Effector CD8-positive, alpha-beta T cell (primary cell): ENCODE measurements at places on chromosomes 2 and 18.

DNA sequence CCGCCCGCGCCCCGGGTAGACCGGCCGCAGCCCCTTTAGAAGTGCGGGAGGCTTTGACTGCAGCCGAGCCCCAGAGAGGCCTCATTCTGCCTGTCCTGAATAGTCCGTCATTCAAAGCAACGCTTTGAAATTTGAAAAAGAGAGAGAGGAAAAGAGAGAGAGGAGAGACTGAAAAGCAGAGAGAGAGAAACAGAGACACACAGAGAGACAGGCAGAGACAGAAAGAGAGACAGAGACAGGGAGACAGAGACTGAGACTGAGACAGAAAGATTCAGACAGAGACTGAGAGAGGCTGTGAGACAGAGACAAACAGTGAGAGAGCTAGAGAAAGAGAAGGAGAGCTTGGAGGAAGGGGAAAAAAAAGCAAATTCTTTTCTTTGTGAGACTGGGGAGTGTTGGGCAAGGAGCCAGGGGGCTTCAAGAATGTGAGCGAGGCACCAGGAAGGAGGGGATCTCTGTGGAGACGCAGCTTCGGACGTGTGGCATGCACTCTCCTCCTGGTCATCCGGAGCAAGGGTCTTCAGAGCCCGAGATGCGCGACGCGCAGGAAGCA lies 73.1 kb downstream of the MYCN start:
- no peak for DNase-seq

- no peak for DNase-seq
Observed at GRCh38 chr2:112768432-112768831, 4.0 kb upstream of the CKAP2L start.

GRCh38 chr2:174365571-174365970 lies 30.0 kb upstream of the SCRN3 start:
- no peak for DNase-seq

DNA sequence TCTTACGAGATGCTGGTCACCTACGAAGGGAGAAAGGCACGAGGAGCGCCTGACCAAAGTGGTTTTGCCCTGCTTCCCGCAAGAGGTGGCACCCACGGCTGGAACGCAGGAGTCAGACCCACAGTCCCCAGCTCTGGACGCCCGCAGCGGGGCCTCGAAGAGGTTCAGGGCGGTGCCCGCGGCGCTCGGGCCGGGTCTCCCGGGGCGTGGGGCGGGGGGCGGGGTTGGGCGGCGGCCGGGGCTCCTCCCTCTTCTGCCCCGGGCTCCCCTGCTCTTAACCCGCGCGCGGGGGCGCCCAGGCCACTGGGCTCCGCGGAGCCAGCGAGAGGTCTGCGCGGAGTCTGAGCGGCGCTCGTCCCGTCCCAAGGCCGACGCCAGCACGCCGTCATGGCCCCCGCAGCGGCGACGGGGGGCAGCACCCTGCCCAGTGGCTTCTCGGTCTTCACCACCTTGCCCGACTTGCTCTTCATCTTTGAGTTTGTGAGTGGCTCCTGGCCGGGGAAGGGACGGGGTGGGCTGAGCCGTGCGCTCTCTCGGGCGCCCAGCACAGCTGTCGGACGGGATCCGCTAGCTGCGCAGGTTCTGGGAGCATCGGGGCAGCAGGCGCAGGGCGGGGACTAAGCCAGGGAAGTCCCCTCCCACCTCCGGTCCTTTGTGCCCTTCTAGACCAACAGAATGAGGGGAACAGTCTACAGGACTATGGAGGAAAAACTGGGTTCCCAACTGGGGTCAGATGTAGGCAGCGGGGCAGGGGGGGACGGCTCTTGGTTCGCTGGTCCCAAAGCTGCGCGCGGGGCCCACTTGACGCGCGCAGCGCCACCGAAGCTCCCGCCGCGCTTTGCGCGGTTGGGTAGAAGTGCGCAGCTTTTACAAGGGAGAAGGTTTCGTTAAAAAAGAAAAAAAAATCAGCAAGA lies at the start of gene MAL:
TSS of gene MAL (plus strand) at position 303 of the 914 bp plus-strand sequence. CDS start at position 388, 85 bp downstream.
- peak; percentile 42 for DNase-seq

DNA sequence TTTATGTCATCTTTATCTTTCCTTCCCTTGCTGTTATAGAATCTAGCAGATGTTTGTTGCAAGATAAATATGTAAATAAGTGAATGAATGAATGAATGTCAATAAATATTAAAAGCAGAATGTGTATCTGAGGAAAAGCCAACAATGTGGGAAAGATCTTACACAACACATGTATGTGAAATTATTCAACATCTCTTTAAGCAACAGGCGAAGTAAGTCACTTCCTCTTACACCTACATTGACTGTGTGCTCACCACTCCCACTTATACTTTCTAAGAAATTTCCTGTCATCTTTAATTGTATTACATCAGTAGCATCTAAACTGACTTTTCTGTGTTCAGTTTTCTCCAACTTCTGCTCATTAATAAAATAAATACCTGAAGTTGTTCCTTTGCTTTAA lies 43.0 kb downstream of the RAD51AP2 start:
- DNase-seq = no peak

DNA sequence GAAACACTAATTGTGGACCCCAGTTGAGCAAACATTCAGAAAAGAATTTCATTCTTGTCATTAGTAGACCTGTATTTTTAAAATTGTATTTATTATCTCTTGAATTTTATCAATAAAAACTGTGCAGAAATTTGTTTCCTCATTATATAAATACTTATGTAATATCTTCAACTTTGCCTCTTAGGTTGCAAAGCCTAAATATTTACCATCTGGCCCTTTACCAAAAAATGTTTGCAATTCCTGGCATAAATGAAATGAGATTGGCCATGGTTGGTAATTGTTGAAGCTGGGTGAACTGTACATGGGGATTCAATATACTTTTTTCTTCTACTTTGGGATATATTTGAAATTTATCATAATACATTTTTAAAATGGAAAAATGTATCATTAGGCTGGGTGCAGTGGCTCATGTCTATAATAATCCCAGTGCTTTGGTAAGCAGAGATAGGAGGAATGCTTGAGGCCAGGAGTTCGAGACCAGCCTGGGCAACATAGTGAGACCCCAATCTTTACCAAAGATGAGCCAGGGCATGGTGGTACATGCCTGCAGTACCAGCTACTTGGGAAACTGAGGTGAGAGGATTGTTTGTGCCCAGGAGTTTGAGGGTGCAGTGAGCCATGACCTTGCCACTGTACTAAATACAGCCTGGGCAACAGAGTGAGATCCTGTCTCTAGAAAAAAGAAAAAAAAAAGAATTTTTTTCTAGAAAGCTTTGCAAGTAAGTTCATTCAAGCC lies 89.0 kb downstream of the SLC66A3 start:
- no peak for DNase-seq

DNA sequence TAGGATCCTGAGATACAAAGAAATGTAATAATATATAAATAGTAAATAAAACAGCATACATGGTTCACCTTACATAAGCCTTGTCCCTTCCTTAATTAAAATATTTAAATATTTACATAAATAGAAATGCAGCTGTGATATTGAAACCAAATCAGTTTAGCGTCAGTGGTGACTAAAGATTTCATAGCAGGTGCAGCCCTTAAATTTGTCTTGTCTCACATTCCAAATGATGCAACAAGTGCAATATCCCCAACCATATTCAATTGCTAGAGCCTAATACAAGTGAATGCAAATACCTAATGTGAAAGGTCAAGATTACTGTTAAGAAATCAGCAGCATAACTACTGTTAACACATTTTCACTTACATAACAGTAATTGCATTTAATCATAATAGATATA lies 539.5 kb downstream of the NYAP2 start:
- DNase-seq = no peak

DNA sequence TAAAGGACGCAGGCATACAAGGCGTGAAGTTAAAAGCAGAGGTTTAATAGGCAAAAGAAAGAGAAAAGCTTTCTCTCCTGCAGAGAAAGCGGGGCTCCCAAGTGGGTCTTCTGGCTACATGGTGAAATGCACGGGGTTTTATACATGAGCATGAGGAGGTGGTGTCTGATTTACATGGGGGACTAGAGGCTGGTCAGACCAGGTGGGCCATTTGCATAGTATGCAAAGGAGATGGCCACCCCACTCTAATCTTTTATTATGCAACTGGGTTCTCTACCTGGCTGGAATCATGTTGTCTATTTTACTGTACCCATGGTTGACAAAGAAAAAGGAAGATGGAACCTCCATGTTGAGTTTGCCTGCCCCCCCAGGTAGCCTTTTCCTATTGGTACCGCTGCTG lies 356.2 kb downstream of the KCNJ3 start:
- DNase-seq = no peak

- DNase-seq = no peak
Observed at GRCh38 chr2:178513876-178514275, 33.6 kb downstream of the PLEKHA3 start.

DNA sequence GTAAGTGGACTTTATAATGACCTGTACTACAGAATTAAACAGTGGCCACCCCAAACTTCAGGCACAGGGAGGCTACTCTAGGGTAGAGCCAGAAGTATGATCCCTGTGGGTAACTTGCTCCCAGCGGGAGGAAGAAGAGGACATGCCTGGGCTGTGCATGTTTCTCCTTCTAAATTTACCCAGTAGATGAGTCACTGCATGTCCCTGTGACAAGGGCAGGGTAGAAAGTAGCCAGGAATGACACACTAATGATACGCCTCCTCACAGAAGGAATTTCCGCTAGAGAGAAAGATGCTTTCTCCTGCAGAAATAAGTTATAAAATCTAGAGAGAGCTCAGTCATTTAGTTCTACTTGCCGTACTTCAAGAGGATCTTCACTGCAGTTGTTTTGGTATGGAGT lies 7.5 kb downstream of the ACYP2 start:
- no peak for DNase-seq

DNA sequence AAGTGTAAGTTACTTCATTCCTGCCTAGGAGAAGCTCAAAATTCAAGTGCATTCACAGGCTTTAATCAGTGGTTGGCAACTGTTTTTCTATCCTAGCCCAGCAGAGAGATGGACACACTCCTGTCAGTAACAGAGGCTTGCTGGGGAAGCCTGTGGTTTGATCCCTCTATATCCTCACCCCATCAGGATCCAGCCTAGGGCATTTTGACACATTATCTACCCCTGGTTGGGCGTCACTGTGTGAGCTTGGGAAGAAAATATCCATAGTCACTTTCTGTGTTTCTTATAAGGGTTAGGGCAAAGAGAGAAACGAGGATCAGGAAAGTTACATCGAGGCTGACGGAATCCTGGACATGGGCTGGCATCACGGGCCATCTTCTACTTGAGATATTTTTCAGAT lies 10.0 kb downstream of the NT5DC4 start:
- no peak for DNase-seq

DNA sequence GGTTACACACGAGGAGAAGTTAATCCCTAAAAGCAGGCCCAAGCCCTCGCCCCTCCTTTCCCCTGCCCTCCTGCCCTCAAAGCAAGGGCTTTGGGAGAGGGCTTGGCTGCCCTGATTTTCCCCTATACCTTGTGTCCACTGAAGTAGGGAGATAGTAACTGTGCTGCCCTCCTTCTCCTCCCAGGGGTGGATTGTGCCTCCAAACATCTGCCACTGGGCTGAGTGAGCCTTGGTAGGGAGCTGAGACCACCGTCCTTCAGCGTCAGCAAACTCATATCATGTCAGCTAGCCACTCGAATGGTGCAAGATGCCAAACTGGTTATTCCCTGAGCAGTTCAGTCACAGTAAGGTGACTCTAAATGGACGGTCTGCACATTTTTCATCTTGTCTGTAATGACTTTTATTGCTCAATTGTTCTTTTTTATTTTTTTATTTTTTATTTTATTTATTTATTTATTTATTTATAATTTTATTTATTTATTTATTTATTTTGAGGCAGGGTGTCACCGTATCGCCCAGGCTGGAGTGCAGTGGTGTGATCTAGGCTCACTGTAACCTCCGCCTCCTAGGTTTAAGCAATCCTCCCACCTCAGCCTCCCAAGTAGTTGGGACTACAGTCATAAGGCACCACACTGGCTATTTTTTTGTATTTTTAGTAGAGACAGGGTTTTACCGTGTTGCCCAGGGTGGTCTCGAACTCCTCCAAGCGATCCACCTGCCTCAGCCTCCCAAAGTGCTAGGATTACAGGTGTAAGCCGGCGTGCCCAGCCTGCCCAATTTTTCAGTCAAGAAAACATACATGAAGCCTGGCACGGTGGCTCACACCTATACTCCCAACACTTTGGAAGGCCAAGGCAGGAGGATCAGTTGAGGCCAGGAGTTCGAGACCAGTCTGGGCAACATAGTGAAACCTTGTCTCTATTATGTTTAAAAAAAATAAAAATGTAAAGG lies 8.7 kb downstream of the PCBP1 start:
- DNase-seq = no peak

GRCh38 chr2:26469092-26469710 lies 8.7 kb downstream of the OTOF start:
- peak; percentile 12 for DNase-seq

DNA sequence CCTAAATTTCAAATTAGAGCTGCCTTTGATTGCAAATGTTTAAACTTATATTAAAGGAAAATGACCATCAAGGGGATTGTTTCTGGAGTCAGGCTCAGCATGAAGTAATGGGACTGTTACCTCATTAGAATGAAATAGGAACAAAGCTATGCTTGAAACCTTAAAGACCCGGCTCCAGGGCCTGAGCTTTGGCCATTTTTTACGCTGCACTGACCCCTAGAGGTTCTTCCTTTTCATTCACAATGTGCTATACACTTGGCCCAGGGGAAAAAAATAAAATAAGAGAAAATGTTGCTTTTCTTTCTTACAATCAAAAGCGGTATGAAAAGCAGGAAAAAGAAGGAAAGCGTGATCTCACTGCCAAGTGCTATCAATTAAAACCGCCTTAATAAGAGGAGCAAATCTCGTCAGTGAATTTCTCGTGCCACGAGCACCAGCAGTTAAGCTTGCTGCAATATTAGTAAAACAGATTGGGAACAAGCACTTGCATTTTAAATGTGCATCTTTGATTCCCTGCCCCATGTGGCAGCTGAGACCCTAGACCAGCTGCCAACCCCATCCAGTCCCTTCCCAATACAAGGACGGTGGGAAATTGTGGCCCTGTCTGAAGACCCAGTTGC lies 96.6 kb downstream of the MBD2 start:
- DNase-seq = no peak

GRCh38 chr2:214310319-214310718 lies 100.5 kb upstream of the VWC2L start:
- DNase-seq = no peak

DNA sequence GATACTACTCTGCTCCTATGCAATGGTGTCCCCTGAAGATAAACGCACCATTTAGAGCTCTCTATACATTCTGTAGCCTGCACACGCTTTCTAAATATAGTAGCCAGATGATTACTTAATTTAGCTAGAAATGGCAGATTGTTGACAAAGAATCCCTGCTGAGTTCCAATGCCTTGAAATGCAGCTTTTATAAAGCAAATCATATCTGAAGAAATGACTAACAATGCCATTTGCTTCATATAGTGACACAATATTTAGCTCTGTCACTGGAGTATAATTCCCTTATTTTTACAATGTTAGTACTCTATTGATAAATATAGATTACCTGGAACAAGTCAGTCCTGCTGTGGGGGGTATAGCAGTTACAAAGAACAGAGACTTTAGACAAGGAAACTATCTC lies 166.2 kb downstream of the CDCA7 start:
- DNase-seq = no peak

GRCh38 chr2:30127016-30127893 lies 19.6 kb upstream of the YPEL5 start:
- DNase-seq = no peak

GRCh38 chr2:38959938-38960608 lies 70.4 kb downstream of the ARHGEF33 start:
- peak; percentile 9 for DNase-seq
